T47D (cell line): ENCODE measurements at places on chromosomes 13 and 19.

GRCh38 chr13:110246530-110246929, 60.4 kb downstream of the COL4A1 start:
- no peak for DNase-seq

GRCh38 chr19:51127755-51128154, 3.0 kb downstream of the SIGLEC9 start:
- no peak for DNase-seq

DNA sequence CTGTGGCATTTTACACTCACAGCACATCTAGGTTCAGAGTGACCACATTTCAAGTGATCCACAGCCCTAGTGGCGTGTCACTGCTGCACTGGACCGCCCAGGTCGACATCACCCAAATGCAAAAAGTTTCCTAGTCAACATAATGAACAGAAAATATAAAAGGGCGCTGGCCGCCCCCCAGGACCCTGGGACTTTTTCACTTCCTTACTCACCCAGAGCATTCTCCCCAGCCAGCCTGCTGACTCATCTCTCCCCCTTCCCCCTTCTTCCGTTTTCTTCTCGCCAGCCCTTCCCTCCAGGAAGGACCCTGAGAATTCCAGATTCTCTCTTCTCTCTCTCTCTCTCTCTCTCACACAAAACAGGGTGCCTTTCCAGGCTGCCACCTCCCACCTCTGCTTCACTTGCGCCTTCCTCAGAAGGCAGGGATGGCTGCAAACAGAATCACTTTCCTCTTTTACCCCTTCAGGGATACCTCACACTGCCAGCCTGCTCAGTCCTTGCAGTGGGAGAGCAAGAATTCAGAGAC, 21.0 kb upstream of the GRWD1 start:
- no peak for DNase-seq

- no peak for DNase-seq
These were observed 649.6 kb downstream of the SLITRK1 start for GRCh38 chr13:83232626-83233025.

GRCh38 chr19:28823338-28823961, 389.5 kb downstream of the UQCRFS1 start:
- DNase-seq = no peak

DNA sequence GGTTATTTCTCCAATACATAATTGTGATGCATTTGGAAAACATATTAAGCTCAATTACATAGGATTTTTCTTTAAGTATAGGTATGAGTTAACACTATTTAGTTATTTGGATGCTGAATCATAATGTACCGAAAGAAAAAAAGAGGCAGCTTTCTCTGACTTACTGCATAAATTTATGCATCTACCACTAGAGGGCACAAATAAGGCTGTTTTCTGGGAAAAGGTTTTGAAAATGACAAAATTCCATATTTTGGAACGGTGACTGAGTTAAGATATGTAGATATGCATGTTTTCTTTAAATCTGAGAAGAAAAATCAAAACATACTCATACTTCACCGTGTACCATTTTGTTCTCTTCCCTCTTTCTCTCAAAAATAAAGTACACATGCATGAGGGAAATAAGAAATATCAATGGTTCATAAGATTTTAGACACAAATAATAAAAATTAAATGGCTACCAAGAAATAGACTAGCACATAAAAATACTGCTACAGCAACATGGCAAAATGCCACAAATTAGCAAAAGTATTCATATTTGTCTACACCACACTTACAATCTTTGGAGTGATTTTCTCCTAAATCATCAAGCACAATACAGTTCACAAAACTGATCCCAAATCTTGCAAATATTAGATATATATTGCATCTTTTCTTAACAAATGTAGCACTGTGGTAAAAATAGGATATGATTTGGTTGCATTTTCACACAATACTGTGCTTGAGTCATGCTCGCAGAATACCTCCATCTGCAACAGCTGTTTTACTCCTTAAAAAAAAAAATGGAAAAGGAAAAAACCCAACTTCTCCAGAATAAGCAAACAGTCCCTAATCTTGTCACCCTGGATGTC, 260.0 kb downstream of the FGF14 start:
- DNase-seq = no peak

DNA sequence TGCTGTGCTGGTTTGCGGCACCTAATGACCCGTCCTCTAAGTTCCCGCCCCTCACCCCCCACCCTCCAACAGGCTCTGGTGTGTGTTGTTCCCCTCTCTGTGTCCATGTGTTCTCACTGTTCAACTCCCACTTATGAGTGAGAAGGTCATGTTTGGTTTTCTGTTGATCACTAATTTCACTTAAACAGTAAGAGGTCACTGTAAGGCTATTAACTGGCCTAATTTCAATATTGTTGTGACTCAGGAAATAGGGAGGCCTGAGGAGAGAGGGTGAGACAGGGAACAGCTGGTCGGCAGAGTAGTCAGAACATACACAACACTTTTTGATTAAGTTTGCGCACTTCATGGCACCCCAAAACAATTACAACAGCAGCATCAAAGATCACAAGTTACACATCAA, 15.6 kb downstream of the TUBGCP3 start:
- no peak for DNase-seq

DNA sequence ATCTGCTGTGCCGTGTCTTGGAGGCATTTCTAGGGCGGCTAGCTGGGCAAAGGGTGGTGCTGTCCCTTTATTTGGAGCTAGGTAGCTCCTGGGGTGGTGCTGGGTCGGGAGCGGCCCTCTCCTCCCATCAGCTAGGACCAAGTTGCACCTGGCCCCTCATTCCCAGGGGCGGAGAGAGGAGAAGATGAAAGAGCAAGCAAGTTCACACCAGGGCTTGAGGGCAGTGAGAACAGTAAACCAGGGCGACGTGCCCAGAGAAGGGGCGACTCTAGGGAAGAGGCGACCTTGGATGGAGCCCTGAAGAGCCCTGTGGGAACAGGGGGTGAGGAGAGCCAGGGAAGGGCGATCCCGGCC, 17.0 kb upstream of the KCNN1 start:
- no peak for DNase-seq

DNA sequence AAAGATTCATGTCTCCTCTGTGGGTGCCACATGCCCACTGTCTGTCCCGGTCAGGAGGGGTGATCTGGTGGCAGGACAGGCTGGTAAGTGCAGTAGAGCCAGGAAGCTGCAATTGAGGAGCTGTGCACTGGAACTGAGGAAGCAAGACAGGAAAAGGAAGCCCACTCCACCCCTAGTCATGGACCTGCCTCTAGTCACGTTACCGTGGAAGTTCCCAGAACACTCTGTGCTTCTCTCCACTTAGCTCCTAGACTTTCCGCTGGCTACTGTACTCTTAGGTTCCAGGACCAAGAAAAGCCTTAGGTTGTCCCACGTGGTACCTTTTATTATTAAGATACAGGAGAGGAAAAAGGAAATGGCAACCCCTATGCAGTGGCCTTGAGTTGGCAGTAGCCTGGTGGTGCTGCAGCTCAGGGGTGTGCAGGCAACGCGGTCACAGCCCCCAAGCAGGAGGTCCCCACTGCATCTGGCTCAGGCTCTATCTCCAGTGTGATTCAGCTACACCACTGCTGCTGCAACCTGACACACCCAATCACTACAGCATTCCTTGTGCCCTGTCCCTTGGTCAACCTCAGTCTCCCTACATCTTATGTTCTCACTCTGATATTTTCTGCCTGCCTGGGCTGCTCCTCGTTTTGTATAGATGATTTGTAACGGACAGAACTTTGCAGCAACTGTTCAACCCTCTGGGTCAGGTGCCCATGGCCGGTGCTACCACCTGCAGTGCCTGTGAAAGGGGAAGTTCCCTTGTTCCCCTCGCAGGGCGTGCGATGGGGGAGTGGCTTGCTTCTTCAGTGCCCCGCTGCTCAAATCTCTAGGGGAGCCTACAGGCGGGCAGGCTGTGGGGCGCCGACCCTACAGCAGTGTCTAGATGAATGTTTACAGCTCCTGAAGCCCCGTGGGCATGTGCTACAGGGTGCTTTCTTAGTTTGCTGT, 24.4 kb upstream of the GPR12 start:
- no peak for DNase-seq

- DNase-seq = peak; percentile 85
These were observed 2.0 kb upstream of the ARHGAP45 start for GRCh38 chr19:1064661-1065605.
